ENCODE measurements at places on chromosomes 1 and 21.

GRCh38 chr1:221783936-221784335 is 42.0 kb upstream of the DUSP10 start:
- no peak for DNase-seq

- no peak for DNase-seq
Observed at GRCh38 chr21:41755258-41755933, 11.5 kb downstream of the RIPK4 start.

DNA sequence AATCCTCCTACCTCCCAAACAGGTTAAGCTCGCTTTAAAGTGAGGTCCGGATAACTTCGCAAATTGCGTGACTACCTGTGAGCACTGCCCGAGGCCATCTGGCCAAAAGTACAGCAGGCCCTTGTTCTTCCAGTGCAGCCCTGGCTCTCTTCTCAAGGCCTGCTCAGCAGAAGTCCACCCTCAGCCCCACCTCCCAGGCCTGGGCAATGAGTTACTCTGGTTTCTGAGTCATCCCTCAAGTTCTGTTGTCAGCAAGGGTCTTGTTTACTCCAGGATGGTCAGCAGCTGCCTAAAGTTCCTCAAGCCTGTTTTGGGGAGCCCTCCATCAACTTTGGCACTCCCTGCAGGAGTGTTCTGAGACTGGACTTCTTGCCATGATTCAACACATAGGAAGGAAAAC is 101.7 kb downstream of the BCAR3 start:
- no peak for DNase-seq

DNA sequence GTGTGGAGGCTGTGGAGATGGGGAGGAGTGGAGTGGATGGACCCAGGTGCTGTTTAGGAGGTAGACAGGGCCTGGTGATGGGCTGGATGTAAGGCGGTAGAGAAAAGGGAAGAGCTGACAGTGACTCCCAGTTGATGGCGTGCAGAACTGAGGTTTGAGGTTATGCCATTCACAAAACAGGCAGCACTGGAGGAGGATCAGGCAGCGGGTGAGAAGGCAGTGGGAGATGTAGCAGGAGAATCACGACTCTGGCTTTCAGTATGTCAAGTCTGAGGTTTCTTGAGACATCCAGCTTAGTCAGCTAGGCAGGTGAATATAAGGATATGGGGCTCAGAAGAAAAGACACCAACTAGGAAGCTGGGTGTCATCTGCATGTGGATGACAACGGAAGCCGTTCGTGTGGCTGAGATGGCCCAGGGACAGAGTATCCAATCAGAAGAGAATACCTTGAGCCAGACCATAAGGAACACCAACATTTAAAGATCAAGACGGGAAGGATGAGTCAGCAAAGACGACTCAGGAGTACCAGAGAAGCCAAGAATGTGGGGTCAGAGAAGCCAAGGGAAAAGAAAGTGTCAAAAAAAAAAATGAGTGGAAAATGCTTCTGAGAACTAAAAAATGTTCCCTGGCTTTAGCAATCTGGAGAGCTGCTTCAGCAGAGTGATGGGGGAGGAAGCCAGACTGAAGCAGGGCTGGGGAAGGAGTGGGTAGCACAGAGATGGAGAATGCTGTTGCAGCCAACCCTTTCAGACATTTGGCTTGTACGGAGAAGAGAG is 15.2 kb downstream of the LRRN2 start:
- DNase-seq = no peak

- peak; percentile 51 for DNase-seq
Observed at GRCh38 chr1:42952303-42953001, 6.2 kb downstream of the SLC2A1 start.

DNA sequence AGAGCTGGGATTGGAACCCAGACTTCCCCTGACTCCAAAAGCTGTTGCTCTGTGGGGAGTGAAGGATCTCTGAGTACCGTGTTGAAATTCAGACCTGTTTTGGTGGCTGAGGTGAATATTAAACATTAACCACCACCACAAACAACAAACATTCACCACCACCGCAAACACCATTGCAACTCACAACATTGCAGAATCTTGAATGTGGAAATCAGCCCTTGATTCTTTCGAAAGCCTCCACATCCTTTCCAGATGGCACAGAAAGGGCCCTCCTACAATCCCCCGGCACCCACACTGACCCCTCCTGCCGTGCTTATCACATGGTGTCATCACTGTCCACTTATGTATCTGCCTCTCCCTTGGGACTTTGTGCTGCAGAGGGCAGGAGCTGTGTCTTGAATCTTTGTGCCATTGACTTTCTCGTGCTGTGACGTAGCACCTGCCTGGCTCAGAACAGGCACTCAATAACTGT is 1.4 kb downstream of the CDA start:
- no peak for DNase-seq

DNA sequence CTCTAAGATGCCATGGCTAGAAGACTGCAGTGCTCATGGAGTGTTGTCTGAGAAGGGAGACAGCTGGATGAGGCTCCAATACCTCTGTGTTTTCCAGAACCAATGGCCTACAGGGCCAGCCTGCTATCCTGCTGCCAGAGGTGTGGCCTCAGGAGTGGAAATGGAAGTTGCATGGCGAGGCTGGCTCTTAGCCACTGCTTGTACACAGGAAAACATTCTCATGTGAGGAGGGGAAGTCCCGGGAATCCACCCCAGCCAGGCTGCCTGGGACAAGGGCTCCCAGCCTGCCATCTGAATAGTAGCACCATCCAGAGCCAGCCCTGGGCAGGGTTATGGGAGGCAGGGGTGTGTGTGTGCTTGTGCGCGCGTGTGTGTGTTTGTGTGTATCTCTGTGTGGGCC is 56.5 kb downstream of the SDC3 start:
- DNase-seq = no peak

DNA sequence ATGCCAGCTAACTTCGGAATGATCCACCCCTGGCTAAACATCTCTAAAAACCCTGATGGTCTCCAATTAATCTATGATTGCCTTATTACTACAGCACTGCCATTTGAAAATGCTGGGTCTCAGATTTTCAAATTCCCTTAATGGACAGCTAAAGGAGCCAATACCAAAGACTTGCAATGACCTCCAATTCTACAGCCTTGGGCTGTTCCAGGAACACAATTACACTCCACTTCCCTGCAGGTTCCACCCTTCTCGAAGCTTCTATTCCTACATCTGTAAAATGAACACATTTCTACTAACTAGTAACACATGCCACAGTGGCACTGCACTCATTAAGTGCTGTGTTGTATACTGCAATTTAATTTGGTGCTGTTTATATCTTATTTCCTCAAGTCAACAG is 85.7 kb upstream of the AK4 start:
- DNase-seq = no peak

- no peak for DNase-seq
Observed at GRCh38 chr1:219125342-219125741, 48.3 kb upstream of the LYPLAL1 start.

DNA sequence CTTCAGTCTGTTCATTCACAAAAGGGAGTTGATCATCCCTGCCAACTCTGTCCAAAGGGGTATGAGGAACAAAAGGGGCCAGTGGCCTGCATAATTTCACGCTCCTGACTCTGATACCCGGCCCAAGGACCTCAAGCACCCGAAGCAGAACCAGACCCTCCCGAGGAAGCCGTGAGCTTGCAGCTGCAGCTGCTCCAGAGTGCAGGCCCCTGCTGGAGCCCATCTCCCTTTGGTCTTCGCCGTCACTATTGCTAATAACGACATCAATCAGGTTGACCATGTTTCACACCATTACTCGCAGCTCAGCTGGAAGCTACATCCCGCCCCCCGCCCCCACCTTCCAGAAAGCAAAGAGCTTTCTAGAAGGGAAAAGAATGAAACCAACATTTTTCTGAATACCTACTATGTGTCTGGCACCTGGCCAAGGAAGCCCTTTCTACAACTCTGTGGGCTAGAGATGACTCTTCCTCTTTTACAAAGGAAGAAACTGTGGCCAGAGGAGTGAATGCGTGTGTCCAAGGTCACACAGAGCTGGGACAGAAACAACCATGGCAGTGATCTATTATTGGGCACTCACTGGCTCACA is 5.5 kb downstream of the NKAIN1 start:
- no peak for DNase-seq

Measured in activated effector memory CD4-positive, alpha-beta T cell treated with Interleukin-2 at 50 U/mL for 16 hours (primary cell).